GM03348 (cell line): ENCODE measurements at places on chromosomes 5 and 9.

DNA sequence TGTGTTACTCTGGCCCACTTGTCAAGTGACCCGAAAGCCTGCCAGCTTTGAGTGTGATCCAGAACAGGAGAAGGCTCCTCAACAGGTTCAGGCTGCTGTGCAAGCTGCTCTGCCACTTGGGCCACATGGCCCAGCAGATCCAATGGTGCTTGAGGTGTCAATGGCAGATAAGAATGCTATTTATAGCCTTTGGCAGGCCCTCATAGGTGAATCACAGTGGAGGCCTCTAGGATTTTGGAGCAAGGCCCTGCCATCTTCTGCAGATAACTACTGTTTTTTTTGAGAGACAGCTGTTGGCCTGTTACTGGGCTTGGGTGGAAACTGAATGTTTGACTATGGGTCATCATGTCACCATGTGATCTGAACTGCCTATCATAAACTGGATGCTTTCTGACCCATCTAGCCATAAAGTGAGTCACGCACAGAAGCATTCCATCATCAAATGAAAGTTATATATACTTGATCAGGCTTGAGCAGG lies 180.8 kb downstream of the CARTPT start:
- no peak for DNase-seq

GRCh38 chr5:116315531-116315930 lies 230.7 kb downstream of the COMMD10 start:
- no peak for DNase-seq

GRCh38 chr5:132147663-132148062 lies 74.1 kb downstream of the CSF2 start:
- DNase-seq, result no peak

DNA sequence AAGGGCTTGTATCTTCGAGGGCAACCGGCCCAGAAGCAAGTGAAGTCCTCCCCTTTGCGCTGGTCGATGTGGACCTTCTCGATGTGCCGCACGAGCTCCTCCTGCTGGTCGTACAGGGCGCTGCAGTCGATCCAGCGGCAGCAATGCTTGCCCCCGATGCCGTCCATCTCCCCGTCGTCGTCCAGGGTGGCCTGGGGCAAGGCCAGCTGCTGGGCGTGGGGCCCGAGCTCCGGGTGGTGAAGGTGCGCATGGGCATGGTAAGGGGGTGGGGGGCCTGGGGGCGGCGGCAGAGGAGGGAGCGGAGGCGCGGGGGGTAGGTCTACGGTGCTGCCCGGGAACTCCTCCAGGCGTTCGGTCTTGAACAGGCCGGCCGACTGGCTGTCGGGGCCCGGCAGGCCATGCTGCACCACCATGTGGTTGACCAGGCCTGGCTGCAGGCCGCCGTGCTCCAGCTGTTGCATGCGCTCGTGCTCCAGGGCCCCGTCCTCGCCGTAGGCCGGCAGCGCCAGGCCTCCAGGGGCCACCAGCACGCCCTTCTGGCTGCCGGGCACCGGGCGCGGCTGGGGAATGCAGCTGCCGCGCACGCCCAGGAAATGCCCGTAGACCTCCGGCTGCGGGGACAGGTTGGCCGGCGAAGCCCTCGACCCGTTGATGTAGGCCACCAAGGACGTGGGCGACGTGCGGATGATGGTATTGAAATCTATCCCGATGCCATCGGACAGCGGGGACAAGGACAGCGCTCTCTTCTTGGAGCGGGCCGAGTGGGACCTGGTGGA lies 181.8 kb downstream of the GLIS3 start:
- no peak for DNase-seq

- DNase-seq, result no peak
Measured at GRCh38 chr5:143781993-143782520, 29.9 kb upstream of the HMHB1 start.

GRCh38 chr5:14339468-14339867 lies 196.3 kb downstream of the TRIO start:
- no peak for DNase-seq

- DNase-seq, result no peak
Measured at GRCh38 chr5:135225856-135226560, 173.0 kb downstream of the MACROH2A1 start.

GRCh38 chr5:37825334-37825915 lies 14.4 kb downstream of the GDNF start:
- DNase-seq, result no peak

- DNase-seq, result no peak
Measured at GRCh38 chr5:139571543-139571942, 10.4 kb downstream of the UBE2D2 start.
